ENCODE measurements at places on chromosomes 4 and X.

DNA sequence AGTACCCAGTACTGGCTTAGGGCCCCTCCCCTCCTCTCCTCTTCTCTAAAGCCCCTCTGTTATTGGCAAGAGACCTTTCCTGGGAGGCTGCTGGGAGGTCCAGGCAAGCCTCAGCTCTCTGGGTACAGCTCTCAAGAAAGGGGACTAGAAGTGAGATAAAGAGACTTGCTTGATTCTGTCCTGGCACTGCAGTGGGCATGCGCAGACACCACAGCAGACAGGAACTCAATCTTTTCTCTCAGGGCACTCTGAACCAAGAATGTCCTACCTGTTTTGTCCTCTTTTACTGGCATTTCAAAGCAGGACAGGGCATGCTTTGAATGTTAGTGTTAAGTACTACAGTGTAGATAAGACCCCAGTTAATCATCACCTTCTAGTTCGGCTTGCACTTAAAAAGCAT is 74.9 kb downstream of the NYX start:
- no peak for DNase-seq

GRCh38 chr4:34767407-34767806 is 1476.9 kb downstream of the ARAP2 start:
- no peak for DNase-seq

DNA sequence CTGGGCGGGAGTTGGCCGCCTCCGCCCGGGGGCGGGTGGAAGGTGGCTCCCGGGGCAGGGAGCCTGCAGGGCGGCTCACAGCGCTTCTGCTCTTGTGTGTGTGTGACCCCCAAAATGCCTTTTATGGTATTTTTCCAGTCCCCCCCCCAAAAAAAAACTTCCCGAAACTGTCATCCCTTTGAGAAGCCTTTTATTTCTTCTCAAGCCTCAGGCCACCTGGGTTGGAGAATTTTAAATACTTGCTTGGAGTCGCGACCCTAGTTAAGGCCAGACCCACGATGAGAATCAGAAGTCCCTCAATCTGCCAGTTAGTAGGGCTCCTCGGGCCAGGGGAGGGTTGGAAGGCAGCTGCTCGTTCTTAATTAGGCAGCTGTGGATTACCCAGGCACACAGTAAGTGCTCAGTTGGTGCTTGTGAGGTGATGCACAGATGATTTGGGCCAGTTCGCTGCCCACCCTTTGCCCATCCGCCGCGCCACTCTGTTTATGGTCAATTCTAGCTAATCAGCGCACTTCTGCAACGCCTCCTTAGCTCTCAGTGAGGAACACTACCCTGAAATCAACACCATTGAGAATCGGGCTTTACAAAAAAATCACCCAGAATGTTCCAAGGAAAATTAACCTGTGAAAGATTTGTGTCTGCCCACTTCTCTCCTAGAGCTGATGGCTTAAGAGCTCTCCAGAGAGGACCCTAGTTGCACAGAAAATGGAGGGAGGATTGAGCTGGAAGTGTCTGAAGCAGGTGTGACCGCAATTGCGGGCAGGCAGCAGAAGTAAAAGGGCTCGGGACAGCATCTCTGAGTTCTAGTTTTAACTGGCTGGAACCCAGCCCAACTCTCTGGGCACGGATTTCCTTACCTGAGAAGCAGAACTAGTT is 648 bp upstream of the SCD5 start:
- DNase-seq = no peak

DNA sequence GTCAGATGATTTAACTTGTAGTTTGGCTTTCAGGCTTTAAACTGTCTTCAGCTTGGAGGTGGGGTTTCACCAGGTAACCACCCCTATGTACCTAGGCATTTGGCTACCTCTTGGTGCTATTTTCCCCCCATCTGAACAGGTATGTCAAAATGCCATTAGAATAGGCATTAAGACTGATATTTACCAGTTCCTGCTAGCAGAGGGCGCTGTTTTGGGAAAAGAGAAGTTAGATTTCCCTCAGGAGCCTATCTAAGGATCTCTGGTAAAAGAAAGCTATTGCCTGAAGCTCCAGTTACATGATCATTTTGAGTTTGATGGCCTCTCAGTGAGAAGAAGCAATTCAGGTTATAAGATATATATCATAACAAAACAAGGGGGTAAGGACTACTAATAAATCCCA is 879.1 kb downstream of the SH3BGRL start:
- no peak for DNase-seq

DNA sequence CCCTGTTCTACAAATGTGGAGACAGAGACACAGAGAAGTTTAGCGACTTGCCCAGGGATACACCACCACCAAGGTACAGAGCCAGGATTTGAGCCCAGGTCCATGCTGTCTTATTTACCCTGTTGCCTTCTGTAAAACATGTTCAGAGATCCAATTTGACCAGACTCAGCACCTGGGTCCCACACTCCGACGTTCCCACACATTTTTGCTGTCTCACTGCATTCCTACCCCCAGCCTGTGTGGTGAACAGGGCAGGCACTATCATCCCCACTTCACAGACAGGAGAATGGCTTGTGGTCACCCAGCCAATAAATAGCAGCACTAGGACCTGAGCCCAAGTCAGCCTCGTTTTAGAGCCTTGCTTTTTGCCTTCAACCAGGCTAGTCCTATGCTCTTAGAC is 102.8 kb downstream of the PJA1 start:
- no peak for DNase-seq

DNA sequence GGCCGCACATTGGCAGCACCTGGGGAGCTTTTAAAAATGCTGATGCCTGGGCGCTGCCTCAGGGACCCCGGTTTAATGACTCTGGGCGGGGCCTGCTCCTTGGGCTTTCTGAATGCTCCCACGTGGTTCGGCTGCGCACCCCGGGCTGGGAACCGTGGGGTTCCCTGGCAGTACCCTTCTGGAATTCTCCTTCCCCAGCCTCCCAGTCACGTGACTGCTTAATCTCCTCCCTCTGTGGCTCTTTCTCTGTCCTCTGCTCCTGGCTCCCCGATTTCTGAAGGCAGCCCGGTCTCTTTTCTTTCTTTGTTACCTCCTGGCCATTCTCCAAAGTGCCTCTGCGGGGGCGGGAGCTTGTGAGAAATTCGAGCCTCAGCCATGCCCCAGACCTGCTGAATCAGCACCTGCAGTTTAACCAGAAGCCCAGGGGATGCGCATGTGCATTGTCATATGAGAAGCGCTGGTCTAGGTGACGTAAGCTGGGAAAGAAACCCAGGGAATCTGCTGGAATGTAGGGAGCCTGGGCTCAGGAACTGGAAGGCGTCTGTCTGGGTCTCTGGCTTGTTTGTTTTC is 16.6 kb downstream of the CLCN4 start:
- peak; percentile 95 for DNase-seq

DNA sequence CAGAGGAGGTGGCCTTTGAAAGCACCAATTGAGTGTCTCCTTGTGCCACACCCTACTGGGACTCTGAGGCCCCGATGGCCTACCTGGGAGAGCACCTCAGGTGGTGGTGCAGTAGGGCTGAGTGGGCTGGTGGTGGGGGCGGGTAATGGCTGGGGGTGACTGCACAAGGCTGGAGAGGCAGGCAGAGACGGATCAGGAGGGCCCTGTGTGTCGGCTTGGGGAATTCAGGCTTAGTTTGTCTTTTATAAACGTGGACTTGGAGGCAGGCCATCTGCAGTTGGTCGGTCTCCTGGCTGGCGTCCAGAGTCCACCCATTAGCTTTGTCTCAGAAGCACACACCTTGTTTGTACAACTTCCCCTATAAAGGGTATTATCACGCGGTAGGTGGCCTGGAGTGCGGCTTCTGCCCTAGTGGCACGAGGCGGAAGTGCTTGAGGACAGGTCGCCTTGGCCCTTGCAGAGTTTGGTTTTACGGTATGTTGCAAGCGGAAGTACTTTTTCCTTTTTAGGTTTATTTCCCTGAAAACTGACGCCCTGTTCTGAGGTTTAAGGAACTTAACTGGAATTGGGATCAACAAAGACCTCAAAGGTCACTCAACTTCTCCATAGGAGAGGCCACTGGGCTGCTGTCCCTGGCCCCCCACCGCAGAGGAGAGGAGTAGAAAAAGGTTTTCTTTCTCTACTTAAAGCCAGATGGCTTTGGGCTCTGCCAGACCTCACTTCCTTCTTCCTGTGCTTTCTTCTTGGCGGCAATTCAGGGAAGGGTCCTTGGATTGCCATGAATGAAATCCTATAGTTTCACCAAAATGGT is 8.0 kb downstream of the TBC1D14 start:
- no peak for DNase-seq

GRCh38 chrX:36626898-36627297 is 381.3 kb upstream of the FAM47C start:
- DNase-seq = no peak
